ENCODE measurements at places on chromosomes 7 and 10. TPM values are rescaled to one million over a fixed set of nuclear protein-coding genes. Genes with fewer than 3 reads are reported as not detected.

Gene FAM25C
- not detected for total RNA-seq

Gene KIAA1549
- total RNA-seq, result 10.1 TPM

Gene LRRD1
- total RNA-seq, result not detected

Gene BAMBI
- 10.4 TPM for total RNA-seq

Gene STK31
- 0.25 TPM for total RNA-seq

Gene TMEM139
- total RNA-seq, result 70.5 TPM

Gene MYL10
- not detected for total RNA-seq

Gene SYNPO2L
- not detected for total RNA-seq

Gene SPOCK2
- total RNA-seq, result 41.8 TPM

Gene GRIFIN
- not detected for total RNA-seq

Gene RPEL1
- 0.25 TPM for total RNA-seq

Gene SLC26A5
- total RNA-seq, result not detected

Gene CHPF2
- total RNA-seq, result 49.1 TPM

Gene FAM107B
- total RNA-seq, result 55.2 TPM

Gene CUL1
- 39.2 TPM for total RNA-seq

Gene HECW1
- 3.1 TPM for total RNA-seq
